ENCODE measurements at places on chromosomes 13 and 19.

DNA sequence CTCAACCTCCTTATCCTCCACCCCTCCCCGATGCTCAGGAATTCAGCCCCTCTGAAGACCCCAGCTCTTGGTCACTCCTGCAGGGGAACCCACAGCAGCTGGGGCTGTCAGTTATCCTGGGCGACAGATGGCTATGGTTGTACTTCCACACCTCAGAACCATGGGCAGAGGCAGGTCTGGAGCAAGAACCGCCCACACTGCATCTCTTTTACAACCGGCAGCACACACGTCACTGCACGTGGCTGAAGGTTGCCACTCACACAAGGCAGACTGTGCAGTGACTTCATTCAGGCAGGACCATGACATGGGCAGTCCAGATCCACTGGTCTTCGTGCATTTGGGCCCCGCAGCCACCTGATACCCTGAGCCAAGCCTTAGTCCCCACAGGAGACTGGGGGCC lies 21.5 kb upstream of the SDHAF1 start:
- DNase-seq = no peak

GRCh38 chr19:16876904-16877361 lies 11.9 kb upstream of the F2RL3 start:
- no peak for DNase-seq

GRCh38 chr19:8577247-8577646 lies at the start of gene MYO1F:
Gene MYO1F, minus strand, starts transcription at chr19:8577442. Its CDS starts 133 bp downstream, at chr19:8577309.
- DNase-seq = no peak

- DNase-seq = no peak
Measured at GRCh38 chr19:1590641-1591397, 1.8 kb downstream of the MBD3 start.

- no peak for DNase-seq
Measured at GRCh38 chr19:31461814-31462539, 112.7 kb upstream of the TSHZ3 start.

DNA sequence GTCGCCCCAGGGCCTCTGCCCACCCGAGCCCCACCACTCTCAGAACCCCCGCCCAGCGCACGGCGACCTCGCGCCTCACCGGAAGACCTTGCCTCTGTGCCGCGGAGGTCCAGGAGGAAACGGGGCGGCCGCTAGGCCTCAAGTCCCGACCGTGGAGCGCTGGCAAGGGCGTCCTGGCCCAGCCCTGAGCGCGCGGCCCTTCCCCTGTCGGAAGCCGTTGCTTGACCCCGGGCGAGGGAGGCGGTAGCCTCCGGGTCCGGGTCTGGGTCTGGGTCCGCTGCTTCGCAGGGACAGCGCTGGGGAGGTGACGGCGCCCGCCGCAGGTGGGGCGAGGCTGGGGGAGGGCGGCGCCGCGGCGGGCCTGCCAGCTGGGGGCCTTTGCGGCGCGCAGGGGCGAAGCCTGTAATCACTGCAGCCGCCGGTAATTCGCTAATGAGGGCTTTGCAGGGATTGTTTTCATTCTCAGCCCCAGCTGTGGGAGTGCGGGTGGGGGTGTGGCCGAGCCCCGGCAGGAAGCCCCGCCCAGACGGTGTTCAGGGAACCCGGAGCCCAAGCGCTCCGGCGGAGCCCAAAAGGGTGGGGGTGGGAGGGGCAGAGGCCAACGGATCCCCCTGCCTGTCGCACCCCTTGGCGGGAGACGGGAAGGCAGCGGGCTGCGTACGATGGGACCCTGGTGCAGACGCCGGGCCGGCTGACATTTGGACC lies 8.6 kb downstream of the C19orf25 start:
- no peak for DNase-seq

GRCh38 chr19:5147978-5148793 lies 179.3 kb downstream of the KDM4B start:
- no peak for DNase-seq

All from stimulated activated CD8-positive, alpha-beta memory T cell treated with anti-CD3 and anti-CD28 coated beads, Interleukin-15, amount 100 ng/mL, for 48 hours (primary cell).